ENCODE measurements at places on chromosomes 5 and 9. TPM values are rescaled to one million over a fixed set of nuclear protein-coding genes. Genes with fewer than 3 reads are reported as not detected.

Gene LIX1
- total RNA-seq = 0.17 TPM

GRCh38 chr5:82274343-82275211 lies 3.6 kb downstream of the RPS23 start:
- DNase-seq = no peak

- no peak for DNase-seq
Observed at GRCh38 chr5:116571568-116572349, 2.9 kb downstream of the SEMA6A start.

Gene OGN
- 154 TPM for total RNA-seq

- DNase-seq = no peak
Observed at GRCh38 chr9:70011366-70011765, 32.3 kb upstream of the MAMDC2 start.

Gene SLC24A2
- 0.06 TPM for total RNA-seq

DNA sequence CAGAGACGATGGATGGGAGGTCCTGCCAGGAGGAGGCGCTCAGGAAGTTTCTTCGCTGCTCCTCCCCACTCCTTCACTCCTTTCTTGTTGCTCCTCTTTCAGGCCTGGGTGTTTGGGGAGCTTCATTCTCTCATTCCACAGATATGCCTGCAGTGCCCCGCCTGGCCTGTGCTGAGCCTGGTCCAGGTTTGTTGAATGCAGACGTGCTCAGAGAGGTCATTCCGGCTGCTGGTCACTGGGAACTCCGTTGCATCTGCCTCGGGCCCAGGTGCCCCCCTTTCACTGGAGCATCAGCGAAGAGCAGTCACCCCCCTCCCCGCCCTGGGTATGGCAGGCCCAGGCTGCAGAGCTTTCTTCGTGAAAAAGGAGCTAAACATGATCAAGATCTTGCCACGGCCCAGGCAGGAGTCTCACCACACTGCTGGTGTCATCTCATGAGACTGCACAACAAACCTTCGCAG lies 15.5 kb downstream of the SURF6 start:
- DNase-seq = no peak

DNA sequence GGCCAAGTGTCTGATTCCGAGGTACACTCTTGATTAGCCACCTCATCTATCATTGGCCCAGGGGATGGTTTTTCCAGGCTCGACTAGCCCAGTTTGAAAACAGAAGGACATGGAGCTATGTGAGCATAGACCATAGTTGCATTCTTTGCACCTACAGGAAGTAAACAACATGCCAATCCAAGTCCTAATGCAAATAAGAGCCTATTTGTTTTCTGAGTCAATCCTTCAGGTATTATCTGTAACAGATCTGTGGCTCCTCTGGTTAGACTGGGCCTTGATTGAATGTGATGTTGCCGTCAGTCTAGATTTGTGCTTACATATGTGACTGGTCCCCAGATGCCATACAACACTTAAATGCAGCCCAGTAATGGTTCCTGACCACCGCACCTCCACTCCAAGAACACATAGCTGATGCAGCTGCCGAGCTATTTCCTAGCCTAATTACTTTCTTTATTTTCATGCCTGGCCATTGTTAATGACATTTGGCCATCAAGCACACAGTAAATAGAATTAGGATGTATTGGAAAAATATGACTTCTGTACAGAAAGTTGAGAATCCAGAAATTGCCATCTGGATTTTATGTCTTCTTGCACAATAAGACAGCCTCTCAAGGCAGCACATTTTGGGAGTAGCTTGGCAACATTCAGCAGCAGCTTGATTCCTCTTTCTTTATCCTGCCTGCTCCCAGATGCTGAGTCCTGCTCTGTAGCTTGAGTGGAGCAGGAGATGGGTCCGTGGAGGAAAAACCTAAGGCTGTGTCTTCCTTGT lies 29.5 kb upstream of the ARHGAP26 start:
- no peak for DNase-seq

GRCh38 chr9:18245911-18246310 lies 228.0 kb upstream of the ADAMTSL1 start:
- no peak for DNase-seq

Gene PAPPA
- total RNA-seq = 5.6 TPM

Gene CEP72
- total RNA-seq = 26.7 TPM

DNA sequence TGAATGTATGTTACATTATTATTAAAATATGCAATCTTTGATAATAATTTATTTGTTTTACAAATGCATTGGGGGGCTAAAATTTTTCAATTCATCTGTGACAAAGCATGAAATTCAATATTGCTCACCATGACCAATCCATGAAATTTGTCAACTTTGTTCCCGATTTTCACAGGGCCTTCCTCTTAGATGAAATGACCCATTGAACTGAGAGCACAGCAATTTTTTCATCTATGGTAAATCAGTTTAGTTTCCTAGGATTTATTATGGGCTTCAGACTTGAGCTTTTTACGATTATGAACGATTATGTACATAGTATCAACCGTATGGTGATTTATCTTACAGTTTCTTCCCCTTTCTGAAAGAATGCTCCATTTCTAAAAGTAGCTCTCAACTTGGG lies 157.3 kb downstream of the KIAA0825 start:
- no peak for DNase-seq

DNA sequence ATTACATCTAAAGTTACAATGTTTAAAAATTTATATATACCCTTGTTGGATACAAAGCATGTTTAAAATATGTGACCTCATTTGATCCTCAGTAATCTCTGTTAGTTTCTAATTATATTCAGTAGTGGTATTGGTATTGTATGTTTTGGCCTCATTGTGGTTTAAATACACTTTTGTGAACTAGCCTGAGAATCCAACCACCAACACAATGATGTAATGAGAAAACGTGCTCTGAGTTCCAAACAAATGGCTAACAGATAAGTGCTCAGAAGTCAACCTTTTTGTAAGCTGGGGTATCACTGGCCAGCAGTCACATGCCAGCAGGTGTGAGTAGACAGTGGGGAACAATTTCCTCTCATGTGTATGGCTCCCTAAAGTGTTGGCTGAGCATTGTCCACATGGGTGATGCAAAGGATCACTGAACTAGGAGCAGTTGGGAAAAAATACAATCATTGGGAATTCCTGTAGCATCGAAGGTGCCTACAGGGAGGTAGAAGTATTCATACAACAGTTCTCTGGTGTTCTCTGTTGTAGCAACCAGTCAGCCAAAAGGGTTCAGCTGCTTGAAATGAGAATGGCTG lies 56.1 kb downstream of the DOCK8 start:
- DNase-seq = no peak

GRCh38 chr9:111063332-111063731 lies 25.1 kb upstream of the LPAR1 start:
- no peak for DNase-seq

Gene LEAP2
- 42.4 TPM for total RNA-seq

DNA sequence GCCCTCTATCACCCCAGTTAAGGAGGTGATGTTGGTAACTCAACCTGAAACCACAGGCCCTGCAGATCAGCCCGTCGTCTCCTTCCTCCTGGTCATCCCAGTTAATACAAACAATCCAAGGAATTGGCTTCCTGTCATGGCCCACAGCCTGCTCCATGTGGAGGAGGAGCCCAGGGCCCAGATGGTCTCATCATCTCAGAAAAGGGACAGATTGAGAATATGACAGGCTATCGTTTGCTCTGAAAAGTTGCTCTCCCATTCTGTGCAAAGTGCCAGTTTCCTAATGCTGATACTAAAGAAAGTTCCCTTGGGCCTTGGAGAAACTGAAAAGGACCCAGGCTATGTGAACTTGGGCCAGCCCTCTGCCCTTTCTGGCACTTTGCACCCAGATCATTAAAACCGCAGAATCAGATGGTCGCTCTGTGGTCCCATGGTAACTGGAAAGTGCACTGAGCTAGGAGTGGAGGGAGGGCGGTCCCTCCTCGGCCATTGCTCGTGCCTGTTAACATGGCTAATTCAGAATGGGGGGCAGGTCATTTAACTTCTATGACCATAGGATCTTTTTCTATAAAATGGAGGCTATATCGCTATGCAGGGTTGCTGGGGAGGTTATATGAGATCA lies 675 bp upstream of the SPAAR start:
- DNase-seq = no peak

DNA sequence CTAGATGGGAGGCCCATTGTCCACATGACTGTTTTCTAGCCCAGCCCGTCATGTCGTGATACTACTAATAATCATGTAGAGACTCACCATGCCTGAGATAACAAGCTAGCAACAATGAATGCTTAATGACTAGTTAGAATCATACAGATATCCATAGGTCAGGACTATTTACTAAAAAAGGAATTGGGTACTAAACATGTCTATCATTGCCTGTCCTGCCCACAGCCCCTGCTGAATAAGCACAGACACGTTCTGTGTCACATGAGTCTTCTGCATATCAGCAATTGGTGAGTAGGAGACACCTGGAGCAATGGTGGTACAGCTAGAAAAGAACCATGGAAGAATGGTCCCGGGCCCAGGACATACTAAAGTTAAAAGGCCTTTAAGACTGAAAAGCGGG lies 18.0 kb downstream of the FRRS1L start:
- DNase-seq = no peak

- no peak for DNase-seq
Observed at GRCh38 chr9:6997330-6997729, 239.6 kb downstream of the KDM4C start.

- DNase-seq = no peak
Observed at GRCh38 chr9:92353051-92353450, 27.3 kb downstream of the CENPP start.

Gene IFNA13
- not detected for total RNA-seq

Gene PDE6A
- total RNA-seq = not detected

DNA sequence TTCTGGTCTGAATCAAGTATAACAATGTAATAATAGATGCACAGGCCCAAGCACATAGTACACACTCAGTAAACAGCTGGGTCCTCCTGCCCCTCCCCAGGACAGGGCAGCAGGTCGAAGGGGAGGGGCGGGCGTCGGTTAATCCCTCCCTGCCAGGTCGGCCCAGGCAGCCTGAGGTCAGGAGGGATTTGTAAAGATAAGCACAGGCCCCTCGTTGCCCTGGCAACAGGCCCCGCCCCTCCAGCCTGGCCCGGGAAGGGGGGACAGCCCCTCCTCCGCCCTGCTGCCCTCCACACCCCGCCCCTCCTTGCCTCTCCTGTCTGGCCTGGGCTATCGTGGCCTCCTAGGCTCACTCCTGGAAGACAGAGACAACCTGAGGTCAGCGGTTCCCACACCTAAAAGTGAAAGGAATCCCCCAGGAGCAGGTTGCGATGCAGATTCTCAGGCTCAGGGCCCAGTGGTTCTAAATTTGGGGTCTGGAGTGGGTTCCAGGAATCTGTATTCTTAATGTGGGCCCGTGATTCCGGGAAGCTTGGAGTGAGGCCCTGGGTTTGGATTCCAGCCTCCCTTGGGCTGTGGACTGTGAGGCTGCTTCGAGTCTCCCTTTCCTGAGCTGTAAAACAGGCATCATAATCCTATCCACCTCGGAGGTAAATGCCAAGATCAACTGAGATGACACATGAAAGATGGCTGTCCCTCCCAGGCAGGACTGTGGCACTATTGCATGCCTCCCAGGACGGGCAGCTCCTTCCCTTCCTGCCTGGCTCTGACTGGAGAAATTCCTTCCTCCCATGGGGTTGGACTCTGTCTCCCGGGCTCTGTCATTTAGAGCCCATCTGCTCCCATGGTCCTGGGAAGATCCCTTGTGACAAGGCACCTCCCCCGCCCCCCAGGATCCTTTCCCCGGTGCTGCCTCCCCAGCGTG lies 4.4 kb downstream of the CRB2 start:
- no peak for DNase-seq

DNA sequence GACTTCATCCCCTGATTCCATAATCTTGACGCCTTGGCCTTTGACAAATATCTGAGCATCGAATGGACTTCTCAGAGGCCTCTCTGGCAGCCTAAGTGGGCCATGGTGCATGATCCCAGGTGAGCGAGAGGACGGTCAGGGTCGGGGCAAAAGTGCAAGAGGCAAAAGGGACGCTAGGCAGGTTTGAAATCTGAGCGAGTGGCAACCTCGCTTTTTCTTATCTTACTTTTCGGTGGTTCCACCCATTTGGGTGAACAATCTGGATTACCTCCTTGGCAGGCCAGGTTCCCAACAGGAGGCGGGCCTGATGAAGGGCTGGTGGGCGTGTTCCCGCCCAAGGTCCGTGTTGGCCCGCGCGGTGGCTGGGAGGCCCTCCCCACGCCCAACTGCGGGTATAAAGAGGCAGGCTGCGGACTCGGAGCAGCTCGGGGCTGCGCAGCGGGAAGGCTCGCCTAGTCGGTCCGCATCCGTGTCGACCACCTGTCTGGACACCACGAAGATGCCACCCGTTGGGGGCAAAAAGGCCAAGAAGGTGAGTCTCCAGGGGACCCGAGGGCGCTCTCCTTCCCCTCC lies at the start of gene BHMT:
BHMT (plus strand) TSS at position 423 of the 573 bp plus-strand sequence; CDS start at position 500, 77 bp downstream.
- DNase-seq = no peak

Gene CTXN3
- not detected for total RNA-seq

Gene ACTBL2
- total RNA-seq = not detected

GRCh38 chr5:62948301-62948700 lies 369.7 kb downstream of the LRRC70 start:
- DNase-seq = no peak

Gene TMEM171
- total RNA-seq = 1.6 TPM

Gene SPINK13
- total RNA-seq = not detected

GRCh38 chr5:123705741-123706140 lies 193.8 kb downstream of the CSNK1G3 start:
- no peak for DNase-seq

GRCh38 chr5:33465120-33465519 lies 24.4 kb downstream of the TARS1 start:
- DNase-seq = no peak

Gene LOX
- total RNA-seq = 9.9 TPM

DNA sequence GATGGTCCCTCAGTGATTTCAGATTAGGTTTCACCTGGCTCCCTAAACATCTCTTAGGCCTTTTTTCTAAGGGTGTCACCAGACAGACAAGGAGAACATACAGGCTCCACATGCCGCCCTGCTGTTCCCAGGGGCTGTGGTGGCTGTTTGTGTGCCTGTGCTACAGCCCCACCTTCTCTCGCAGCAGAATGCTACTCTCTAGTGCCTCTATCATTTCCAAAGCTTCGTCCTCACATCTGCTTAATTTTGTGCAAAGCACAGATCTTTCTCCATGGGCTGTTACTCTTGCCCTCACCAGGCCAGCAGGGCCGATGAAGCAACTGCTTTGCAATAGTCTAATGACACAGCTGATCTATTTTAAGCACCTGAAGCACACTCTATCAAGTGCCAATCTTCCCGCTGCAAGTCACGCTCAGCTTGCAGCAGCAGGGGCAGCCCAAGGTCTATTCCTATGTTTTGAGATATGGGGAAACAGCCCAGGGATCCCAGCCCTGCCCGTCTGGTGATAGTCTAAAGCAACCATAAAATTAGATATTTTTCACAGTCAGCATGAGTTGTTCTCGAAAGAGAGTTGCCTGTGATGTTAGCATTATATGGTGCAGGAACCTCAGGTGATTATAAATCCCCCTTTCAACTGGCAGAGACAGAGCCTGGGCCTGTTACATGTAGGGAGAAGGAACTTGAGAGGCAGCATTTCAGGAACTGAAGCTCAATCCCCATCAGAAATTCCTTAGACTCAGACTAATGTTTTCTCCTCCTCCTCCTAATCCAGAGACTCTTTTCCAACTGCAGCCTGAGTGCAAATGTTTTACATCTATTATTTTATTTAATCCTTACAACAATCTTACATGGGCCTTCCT lies 12.7 kb downstream of the ABLIM3 start:
- no peak for DNase-seq

Gene TRUB2
- total RNA-seq = 21.8 TPM
